NCI-H1105 (cell line): ENCODE measurements at places on chromosomes 5 and 9.

GRCh38 chr9:13089666-13090065 lies 189.8 kb downstream of the MPDZ start:
- no peak for DNase-seq

GRCh38 chr9:121753802-121754654 lies 102.6 kb downstream of the DAB2IP start:
- no peak for DNase-seq

GRCh38 chr9:86735772-86736458 lies 211.4 kb downstream of the GAS1 start:
- no peak for DNase-seq

GRCh38 chr5:137078171-137078665 lies 420.9 kb downstream of the SPOCK1 start:
- no peak for DNase-seq
